Nucleus accumbens (tissue), 56 donors: ENCODE measurements at places on chromosomes 1 and 21.

GRCh38 chr1:68421350-68421749 is 28.4 kb downstream of the RPE65 start:
- DNase-seq: no peak

GRCh38 chr21:45255381-45256020 is 32.2 kb downstream of the POFUT2 start:
- DNase-seq: no peak

DNA sequence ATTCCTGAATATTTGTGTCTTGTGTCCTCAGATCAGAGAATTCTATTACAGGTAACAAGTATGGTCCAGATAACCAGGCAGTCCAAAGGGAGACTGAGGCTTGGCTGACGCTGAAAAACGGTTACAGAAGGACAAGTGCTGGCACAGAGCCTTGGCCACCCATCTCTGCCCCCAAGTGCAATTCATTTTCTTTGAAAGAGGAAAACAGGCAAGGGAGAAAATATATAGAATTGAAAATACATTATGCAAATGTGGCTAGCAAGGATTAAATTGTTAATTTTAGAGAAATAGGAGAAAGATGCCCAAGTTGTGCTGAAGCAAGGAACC is 1.2 kb downstream of the SORT1 start:
- no peak for DNase-seq

DNA sequence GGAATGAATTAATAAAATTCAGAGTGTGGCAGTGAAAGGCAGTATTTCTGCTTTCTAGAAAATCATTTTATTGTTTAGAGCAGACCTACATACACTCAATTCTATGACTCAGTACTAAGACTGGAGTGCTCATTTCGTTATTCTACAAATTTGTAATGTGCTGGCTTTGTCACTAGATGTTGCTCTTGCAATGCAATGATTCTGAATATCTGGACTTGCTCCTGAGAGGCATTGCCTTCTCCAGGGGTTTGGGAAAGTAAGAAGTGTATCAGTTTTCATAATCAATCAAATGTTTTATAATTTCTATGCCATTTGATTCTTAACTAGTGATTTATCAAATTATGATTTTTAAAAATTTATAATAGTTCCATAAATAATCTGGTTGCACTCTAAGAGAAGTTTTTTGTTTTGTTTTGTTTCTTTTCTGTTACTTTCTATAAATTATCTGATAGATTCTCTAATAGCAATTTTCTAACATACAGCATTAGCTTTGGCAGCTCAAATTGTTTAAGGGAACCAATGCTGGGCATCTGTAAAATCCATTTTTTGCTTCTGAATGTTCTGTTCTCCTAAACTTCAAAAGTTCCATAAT is 280.5 kb upstream of the SGIP1 start:
- no peak for DNase-seq

GRCh38 chr1:214445831-214446614 is 105.4 kb downstream of the PTPN14 start:
- no peak for DNase-seq

- DNase-seq: no peak
These were observed 1762.1 kb downstream of the BRINP3 start for GRCh38 chr1:188715566-188715965.

DNA sequence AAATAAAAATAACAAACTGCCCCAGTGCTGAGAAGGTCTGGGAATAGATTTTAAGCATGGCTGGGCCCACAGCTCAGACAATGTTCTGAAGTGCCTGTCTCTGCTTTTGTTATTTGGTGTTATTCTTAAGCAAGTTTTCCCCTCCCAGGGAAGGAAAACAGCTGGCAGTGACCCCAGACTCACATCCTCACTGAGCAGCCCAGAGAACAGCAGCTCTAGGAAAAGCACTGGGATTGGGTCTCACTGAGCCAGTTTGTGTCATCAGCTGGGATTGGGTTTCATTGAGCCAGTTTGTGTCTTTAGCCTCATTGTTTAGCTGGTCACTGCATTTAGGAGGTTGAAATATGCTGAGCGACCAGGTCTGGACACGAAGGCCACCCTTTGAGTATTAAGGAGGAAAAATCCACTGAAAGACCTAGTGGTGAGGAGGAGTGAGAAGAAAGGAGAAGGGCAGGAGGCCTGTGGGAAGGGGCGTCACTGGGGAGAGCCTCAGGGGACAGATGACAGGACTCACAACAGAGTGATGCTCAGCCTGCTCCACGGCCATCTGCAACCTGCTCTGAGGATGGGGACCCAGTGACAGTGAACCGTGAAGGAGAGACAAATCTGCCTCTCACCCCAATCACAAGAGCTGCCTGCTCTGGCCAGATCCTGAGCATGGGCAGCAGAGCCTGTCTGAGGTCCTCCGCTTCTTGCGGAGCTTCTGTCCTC is 103.8 kb downstream of the TOMM20 start:
- DNase-seq: no peak

DNA sequence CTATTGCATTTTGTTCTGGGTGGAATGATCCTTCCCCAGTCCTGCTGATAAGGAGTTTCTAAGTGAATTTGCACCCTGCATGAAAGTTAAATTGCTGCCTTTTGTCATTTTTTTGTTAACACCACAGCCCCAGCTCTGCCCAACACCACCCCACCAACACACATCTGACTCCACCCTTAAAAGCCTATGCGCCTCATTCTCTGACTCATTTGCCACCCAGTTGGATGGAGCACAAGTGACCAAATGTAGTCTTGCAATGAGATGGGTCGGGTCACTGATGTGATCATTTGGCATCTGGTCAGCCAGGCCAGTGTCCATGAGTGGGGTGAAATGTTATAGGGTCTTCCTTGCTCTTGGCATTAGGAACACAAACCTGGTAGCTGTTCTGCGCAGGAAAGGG is 256.8 kb downstream of the KAZN start:
- no peak for DNase-seq

DNA sequence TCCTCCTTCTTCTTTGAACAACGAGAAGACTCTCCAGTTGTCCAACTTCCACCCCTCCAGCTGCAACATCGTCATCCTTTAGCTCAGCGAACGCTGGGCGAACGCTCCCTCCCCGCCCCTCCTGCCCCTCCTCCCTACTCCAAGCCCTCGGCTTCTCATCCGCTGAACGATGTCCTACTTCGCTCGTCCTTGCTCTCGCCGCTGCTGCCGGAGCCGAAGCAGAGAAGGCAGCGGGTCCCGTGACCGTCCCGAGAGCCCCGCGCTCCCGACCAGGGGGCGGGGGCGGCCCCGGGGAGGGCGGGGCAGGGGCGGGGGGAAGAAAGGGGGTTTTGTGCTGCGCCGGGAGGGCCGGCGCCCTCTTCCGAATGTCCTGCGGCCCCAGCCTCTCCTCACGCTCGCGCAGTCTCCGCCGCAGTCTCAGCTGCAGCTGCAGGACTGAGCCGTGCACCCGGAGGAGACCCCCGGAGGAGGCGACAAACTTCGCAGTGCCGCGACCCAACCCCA is at the start of gene BCAN:
Gene BCAN (plus strand): TSS at position 357 of the 504 bp plus-strand sequence. CDS start 3,938 bp downstream, outside the sequence.
- peak; percentile 81 for DNase-seq

DNA sequence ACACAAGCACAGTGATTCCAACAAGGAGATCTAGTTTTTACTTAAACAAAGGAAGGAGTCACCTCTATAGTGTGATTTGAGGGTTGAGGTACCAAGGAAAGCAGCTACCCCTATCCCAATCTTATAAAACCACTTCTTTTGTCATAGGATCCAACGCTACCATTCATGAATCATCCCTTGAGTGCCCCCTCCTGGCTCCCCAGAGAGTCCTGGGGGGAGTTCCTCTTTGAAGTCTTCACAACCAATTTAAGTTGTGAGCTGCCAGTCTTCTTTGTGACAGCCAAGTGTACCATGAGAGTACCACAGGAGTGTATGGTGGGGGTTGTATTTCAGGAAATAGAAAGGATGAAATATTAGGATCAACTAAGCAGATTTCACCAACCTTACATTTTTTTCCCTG is 39.1 kb upstream of the NHLH2 start:
- no peak for DNase-seq

DNA sequence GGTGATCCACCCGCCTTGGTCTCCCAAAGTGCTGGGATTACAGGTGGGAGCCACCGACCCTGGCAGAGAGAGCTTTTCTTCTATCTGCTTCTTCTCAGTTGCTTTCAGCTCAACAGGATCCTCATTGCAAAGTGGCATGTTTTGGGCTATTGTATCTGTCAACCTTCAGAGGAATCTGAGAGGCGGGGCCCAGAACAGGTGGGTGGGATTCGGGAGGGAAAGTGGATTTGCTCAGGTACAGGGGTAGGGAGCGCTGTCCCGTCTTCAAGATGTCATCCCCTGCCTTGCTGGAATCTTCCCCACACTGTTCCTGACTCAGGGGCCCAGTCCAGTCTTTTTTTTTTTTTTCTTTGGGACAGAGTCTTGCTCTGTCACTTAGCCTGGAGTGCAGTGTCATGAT is 26.9 kb upstream of the RCC2 start:
- no peak for DNase-seq

DNA sequence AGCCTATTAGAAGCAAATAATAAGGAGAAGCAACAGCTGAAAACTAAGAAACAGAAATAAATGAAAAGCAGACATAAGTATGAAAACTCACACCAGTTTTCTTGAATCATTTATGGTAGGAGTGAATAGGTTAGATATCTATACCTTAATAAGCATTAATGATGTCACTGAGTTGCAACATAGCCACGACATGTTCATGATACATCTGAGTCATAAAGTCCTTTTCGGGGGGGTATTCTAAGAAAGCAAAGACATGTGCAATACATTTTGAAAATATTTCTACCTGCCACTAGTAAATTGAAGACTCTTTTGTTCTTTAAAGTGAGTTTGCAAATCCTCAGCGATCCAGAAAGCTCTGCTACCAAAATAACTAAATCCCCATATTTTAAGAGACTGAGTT is 7.2 kb downstream of the CD34 start:
- DNase-seq: no peak

DNA sequence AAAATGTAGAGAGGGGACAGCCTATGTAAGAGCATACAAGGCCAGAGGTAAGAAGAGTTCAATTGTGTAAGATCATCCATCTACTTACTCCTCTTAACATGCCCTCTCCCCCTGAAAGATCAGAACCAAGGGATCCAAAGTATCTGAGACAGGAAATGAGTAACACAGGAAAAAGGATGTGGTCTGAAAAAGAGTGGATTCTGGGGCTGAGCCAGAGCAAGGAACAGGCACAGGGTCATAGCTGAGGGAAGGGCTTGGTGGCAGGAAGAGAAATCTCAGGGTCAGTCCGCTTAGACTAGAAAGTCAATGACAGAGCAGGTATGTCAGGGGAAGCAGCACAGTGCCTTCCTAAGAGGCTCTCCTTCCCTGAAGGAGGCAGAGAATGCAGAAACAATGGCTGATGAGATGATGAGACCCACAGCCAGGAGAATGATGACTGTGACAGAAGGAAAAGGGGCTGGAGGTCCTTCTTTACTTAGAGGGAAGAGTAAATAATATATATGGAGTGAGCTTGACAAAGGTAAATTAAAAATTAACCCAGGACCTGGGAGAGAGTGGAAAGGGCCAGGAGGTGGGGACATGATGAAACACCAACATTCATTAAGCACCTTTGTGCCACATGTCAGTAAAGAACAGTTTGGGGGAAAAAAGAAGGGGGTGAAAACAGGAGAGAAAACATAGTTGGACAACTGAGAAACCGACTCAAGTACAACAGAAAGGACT is 26.2 kb upstream of the A3GALT2 start:
- DNase-seq: no peak
